Activated T-cell treated with anti-CD3 and anti-CD28 coated beads, Interleukin-2, amount 50 U/mL, for 4 hours (primary cell): ENCODE measurements at places on chromosomes 1 and 21. TPM values are rescaled to one million over a fixed set of nuclear protein-coding genes. Genes with fewer than 3 reads are reported as not detected.

DNA sequence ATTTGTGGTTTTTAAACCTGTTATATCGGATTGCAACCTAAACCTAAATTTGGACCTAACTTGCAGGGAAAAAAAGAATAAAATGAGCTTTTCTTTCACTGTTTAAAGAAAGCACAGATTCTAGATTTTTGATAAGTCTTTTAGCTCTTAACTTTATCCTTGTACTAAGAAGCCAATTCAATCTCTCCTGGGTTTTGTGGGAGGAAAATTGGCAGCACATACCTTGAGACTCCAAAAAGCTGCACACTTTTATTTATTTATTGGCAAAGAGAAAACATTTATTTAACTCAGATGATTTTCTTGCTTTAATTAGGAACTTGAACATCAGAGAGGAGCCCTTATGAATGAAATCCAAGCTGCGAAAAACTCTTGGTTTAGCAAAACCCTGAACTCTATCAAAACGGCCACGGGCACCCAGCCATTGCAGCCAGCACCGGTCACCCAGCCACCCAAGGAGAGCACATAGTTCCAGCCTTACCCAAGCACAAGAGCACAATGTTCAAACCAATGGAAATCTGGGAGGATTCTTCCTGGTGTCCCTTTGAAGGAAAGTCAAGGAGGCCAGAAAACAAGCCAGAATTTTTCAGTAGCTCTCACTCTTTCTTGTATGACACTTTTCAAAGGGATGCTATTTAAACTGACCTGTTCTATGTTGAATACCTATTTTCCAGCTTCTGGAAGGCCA, 10.1 kb upstream of the CACYBP start:
- DNase-seq = no peak

GRCh38 chr1:34685225-34685624, 69.6 kb upstream of the GJB5 start:
- no peak for DNase-seq

- DNase-seq = no peak
Measured at GRCh38 chr21:41815652-41816582, 49.1 kb upstream of the RIPK4 start.

- DNase-seq = no peak
Measured at GRCh38 chr1:19698181-19698580, 33.5 kb downstream of the HTR6 start.

GRCh38 chr1:26287811-26288210, 7.9 kb downstream of the SH3BGRL3 start:
- DNase-seq = no peak

DNA sequence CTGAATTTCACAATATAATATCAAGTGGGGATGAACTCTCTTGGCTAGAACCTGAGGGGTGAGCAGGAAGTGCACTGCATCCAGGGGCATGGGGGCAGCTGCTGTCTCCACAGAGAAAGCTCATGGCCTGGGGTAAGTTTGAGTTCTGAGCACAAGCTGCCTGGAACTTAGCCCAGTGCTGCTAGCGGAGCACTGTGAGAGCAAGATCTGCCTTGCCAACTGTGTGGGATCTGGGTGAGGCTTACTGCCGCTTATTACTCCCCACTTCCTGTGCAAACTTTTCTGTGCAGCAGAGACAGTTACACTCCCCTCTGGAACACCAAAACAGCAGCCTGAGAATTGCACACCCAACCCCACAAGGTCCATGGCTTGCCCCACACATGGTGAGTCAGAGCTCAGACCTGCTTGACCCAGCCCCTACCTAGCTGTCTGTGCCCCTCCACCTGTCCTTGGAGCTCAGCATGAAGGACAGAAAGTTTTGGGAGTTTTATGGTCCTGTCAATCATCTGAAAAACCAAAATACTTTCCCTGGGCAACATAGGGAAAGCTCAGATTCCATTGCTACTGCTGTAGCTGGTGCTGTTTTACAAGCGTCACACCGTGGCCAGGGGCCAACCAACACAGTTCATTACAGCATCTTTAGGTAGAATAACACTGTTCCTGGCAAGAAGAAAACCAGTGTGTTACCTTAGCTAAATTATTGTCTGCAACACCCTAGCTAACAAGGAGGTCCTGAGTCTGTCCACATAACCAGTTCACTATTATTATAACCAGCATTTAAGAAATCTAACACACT, 762.1 kb upstream of the NEGR1 start:
- DNase-seq = no peak

- DNase-seq = no peak
Measured at GRCh38 chr1:72281144-72281543, 1.2 kb downstream of the NEGR1 start.

GRCh38 chr21:29238967-29239290, 59.8 kb upstream of the BACH1 start:
- no peak for DNase-seq

DNA sequence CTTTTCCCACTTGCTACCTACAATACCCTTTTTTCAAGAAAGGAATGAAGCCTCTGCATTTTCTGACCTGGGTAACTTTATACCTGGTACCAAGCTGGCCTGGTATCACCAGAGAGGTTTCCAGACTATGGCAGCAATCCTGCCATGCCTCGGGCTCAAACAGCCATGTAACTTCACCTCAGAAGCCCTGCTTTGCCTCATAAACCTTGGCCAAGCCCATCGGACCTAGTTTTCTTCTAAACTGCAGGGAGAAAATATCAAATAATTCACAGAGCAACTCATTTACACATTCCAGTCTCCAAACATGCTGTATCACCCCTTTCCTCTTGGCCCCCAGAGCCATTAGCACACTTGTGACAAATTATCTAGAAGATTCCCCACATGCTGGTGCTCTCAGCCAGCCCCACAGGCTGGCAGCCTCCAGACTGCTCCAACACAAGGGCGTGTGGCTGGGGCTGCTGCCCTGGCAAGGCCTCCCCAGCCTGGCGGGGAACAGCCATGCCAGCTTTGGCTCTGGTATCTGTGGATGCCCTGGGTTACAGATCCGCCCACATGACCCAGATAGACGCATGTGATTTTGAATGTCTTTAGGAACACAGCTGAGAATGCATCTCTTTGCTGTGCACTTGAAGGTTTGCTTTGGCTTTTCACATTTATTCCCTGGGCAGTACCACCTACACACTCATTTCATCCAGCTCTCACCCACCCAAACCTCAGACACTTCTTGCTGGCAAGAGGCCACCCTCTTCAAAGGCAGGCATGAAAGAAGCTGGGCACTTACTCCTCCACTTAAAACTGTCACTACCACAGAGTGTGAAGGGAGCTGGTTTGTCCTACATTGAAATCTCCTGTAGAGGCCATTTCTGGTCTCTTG, 70.0 kb upstream of the BCAR3 start:
- no peak for DNase-seq

GRCh38 chr1:72023063-72023930, 259.0 kb downstream of the NEGR1 start:
- DNase-seq = no peak

DNA sequence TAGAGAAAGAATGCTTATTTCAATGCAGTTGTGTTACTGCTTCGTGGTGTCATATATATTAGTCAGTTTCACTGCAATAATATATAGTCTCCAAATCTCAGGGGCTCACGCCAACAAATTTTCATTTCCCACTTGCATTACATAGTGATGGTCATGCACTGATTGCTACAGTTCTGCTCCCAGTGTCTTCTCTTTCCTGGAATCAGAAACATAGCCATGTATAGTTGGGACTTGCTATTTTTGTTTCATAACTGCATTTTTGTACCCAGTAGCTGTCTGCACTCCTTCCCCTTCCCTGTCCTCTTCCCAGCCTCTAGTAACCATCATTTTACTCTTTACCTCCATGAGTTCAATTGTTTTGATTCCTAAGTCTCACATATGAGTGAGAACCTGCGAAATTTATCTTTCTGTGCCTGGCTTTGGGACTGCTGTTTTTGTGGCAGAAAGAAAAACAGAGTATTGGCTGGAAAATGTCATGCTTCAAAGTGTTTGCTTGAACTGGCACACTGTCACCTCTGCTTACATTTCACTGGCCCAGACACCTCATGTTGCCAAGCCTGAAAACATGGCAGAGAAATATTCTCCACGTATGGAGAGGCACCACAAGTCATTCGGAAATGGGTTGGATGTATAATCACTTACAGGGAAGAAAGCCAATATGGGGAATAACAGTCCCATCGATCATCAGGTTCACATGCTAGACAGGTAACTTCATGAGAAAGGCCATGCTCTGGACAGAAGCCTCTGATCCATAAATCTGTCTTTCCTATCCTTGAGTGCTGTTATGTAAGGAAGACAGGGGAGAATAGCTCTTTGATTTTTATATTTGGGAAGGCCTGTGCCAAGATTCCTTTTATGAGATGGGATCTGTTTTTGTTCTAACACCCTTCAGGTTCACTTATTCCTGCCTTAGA, 60.4 kb upstream of the BACH1 start:
- DNase-seq = no peak

GRCh38 chr1:92901699-92902405, 59.4 kb downstream of the DIPK1A start:
- no peak for DNase-seq

DNA sequence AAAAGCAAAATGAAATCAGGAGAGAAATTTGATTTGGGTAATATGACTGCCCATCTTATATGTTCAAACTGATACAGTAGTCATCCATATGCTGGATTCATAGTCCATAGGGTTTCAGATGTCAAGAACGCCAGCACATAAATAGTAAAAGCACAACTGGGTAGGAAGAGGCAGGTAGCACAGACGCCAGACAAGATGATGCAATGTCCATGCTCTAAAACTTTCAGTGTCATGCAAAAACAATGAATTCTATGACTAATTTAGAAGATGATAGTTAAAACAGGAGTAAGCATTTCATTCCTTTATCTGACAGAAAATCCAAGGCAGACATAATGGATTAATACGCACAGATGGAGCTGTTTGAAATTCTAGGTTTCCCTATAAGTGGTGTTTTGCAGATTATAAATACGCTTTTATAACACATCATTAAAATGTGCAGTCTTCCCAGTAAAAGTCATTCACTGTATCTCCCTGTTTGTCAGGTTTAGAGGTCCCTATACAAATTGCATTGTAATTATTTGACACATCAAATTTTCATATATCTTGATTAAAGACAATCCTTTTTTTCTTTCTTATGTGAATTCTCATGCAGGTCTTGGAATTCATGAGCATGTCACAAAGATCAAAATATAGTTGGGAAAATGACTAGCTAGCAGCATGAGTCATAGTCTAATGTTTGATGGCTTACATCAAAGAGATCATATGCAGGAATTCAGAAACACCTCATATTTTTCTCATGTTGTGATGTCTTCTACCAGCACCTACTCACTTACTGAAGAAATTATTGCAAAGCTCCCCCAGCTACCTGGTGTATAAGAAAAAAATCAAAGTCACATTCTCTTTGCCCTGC, 139.9 kb downstream of the DSCAM start:
- DNase-seq = no peak

DNA sequence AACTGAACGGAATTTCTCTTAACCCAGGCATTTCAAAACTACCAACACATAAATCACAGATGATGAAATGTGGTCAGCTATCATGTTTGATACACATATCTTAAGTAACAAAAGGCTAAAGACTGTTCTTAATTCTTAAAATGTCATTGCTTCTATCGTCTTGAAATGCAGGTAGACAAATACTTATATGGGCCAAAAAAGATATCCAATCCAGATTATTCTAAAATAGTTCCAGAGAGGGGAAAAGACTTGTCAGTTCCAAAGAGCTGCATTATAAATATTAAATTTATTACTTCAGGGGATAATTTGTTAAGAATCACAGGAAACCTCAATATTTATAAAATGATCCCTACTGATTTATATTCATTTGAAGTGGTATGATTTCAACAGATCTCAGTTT, 259.4 kb downstream of the FAF1 start:
- no peak for DNase-seq

DNA sequence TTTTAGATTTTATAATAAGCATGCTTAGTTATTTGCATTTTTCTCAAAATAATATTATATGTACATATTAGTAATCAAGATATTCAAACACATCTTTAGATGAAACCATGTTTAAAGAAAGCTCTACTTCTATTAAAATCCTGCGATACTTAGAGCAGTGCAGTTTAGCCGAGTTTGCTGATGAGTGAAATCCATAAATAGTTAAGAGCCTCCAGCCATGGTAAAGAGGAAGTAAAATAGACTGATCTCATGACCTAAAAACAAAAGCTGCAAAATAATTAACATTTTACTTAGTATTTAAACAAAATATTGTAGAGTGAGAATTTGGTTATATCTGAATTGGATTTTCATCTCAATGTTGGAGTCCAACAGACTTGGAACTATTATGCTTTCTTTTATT, 147.4 kb upstream of the NRIP1 start:
- DNase-seq = no peak

DNA sequence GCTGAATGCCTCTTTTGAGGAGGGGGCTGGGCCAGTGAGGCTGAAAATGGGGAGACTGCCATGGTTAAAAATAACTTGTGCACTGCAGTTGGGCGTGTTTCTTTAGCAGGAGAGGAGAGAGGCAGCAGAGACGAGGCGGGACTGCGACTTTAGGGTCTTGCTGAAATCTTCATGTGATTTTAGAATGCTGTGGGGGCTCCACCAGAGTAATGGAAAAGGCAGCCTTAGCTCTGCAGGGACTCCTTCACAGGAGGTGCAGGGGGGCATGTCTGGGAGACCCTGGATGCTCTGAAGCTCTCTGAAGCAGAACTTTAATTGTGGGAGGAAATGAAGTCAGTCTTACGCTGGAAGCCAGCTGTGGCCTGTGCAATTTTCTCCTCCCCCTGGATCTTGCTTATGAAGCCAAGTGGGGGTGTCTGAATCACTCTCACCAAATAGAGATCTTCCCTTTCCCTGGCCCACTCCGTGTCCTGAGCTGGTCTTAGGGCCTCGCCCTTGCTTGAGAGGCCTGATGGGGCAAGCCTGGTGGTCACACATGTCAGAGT, 60.8 kb downstream of the NDUFS5 start:
- DNase-seq = no peak

DNA sequence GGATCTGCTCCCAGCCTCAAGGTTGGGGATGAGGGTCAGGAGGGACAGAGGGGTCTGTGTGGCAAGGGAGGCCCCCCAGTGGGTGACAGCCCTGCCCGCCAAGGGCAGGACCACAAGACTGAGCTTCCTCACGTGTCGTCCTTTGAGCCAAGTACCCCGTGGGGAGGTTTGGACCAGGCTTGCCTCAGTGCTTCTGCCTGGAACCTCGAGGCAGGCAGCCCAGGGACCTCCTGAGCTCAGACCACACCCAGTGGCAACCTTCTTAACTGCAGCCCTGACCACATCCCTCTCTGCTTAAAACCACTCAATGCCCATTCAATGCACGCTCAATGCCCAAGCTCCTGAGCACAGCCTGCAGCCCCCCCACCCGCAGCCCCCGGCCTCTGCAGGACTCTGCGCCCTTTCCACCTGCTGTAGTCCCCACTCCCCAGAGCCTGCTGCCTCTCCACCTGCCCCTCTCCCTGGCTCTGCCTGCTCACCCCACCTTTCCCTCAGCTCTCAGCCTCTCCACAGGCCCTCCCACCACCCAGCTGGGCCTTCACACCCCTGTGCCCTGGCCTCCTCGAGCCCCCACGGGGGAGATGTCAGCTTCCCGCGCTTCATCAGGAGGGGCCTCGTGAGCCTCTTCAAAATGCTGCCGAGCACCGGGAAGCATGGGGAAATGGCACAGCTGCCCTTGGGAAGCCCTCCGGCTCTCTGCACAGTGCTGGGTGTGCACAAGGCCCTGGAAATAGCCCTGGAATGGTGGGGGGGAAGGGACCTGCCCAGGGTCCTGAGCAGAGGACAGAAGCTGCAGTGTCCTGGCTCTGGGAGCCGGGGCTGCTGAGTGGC, 129.3 kb upstream of the VAMP3 start:
- no peak for DNase-seq

Gene CRNN
- not detected for total RNA-seq

Gene PRR9
- not detected for total RNA-seq

Gene OPRD1
- not detected for total RNA-seq

Gene AQP10
- not detected for total RNA-seq

Gene CELA3A
- 8.1 TPM for total RNA-seq

Gene SHE
- total RNA-seq = 0.14 TPM

Gene FABP3
- total RNA-seq = not detected

Gene SPATA46
- not detected for total RNA-seq

Gene KIRREL1
- 0.15 TPM for total RNA-seq
